ENCODE measurements at places on chromosomes 3 and 15. TPM values are rescaled to one million over a fixed set of nuclear protein-coding genes. Genes with fewer than 3 reads are reported as not detected.

Gene CFAP161
- total RNA-seq, result not detected

Gene COL6A5
- total RNA-seq, result not detected

Gene STAC
- not detected for total RNA-seq

Gene ARGFX
- total RNA-seq, result not detected

Gene CHRM5
- total RNA-seq, result not detected

Gene BOC
- total RNA-seq, result 0.31 TPM

Gene OR5H2
- not detected for total RNA-seq

Gene HGD
- 1.8 TPM for total RNA-seq

Data from activated T-cell treated with anti-CD3 and anti-CD28 coated beads, Interleukin-2, amount 50 U/mL, for 72 hours (primary cell).